ENCODE measurements at places on chromosomes 4 and X.
A peak's percentile ranks its signal among the peaks of the same experiment; 100 is the strongest.

DNA sequence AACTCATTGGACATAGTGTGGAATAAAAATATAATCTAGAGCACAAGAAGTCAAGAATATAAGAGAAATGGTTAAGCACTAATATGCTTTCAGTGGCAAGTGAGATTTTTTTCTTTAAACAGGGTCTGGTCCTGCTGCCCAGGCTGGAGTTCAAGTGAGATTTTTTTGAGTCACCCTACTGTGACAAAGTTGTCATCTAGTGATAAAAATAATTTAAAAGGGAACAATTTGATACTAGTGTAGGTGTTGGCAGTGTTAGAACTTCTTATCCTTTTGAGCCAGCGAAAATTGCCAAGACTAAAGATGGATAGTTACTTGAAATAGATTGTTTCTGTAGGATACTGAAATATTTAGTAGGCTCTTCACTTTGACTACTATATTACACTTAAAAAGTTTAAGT, 67.9 kb upstream of the TECRL start:
- DNase-seq = no peak

DNA sequence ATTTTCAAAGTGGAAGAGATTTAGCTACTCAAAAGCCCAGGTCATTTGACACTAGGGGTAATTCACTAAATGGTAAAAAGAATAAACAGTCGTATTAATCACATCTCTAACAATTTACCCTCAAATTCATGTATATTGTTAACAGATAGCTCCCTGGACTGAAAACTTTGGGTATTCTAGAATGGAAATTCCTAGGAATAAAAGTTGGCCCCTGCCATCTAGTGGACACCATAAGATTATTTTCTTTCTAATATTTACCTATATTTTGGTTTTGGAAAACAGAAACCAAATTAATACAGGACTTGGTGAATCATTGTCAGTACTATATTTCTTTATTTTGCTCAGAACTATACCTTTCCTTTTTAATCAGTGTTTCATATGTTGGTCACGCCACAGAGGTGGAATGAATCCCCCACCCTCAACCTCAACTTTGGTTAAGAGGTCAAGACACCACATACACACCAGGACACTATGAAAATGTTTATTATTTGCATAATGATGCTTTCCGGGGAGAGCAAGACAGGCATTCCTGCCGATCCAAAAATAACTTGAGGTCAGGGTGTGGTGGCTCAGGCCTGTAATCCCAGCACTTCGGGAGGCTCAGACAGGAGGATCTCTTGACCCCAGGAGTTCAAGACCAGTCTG, 96.2 kb upstream of the APOOL start:
- no peak for DNase-seq

- DNase-seq = no peak
Measured at GRCh38 chr4:118850488-118851173, 14.7 kb upstream of the SEC24D start.

DNA sequence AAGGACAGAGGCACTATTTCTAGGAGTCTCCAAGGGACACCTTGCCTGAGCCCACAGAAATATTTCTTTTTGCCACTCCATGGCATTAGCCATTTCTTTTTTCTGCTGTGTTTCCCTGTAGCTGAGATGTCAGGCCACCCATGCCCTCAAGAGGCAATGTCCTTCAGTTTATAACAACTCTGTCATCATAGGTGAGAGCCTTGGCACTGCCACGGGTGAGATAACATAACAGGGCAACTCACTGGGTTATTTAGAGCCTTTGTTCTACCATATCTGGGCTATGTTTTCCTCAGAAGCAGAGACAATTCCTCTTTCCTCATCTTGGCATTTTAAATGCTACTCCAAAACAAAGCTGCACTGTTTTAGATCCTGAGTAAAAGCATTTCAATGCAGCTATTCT, 99.9 kb upstream of the MAOA start:
- DNase-seq = no peak

- no peak for DNase-seq
Measured at GRCh38 chr4:184457535-184458249, 16.7 kb downstream of the IRF2 start.

DNA sequence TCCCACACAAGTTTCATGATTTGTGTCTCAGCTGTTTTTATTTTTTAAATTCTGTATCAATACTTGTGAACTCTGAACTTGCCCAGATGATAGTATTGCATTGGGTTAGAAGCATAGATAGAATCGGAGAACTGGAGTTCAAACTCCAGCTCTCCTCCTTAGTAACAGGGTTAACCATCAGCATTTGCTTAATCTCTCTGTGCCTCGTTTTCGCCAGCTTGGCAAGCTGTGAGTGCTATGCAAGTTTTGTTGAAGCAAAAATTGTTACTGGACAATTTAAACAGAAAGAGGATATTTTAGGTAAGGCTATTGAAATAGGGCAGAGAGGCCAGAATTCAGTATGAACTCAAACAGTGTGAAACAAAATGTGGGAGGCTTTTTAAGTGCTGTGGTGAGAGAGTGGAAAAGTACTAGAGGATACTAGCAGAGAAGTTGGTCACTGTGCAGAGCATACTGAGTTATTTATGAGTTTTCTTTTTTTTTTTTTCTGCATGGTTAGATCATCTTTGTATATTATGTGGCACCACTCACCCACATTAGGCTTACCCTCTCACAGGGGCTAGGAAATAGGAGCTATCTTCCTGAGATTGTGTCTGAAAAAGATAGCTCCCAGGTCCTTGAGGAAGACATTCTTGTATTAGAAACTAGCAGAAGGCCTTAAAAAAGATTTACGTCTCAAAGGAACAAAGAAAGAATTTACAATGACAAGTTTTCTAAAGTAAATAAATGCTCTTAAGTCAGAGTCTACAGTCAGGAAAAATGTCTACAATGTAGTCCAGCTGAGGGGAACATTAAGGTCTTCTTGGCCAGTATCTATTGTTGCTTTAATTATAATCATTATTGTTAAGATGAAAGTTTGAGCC, 1126.6 kb downstream of the FAT4 start:
- DNase-seq = no peak

- DNase-seq = no peak
Measured at GRCh38 chrX:130174045-130174704, 2.4 kb downstream of the RAB33A start.

DNA sequence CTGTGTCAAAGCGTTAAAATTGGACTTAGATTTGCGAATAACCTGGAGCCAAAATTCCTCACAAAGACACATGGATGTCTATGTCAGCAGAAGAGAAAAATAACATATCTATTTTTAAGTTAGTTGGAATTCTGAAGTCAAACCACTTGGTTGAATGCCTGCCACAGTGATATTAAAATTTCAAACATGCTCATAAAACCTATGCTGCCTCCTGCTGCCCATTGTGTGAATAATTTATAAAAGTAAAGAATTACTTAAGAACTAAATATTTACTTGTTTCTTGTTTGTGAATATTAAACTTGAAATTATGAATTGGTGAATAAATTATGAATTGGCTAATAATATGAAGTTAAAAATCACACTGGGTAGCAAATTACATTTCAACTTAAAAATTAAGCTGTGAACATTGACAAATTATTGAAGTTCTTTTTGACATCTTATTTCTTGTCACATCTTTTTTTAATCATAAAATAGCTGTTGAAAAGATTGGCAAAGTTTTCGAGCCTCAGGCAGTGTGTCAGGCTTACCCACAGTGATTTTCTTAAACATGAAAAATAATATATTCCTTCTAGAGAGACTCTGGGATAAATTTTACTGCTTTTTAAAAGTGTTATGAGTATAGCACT, 35.4 kb downstream of the FABP2 start:
- no peak for DNase-seq

DNA sequence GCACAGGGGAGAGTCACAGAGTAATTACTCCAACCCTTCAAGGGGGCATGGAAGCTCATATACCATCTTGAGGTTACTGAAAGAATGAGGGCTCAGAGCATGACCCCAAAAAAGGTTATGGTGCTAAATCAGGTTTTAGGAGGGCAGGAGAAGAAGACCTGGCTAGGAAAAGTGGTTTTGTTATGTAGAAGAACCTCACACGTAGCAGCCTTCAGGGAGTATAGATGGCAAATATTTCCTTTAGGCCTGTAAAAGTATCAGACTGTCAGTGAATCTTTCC, 102.0 kb upstream of the PDE5A start:
- DNase-seq = no peak

DNA sequence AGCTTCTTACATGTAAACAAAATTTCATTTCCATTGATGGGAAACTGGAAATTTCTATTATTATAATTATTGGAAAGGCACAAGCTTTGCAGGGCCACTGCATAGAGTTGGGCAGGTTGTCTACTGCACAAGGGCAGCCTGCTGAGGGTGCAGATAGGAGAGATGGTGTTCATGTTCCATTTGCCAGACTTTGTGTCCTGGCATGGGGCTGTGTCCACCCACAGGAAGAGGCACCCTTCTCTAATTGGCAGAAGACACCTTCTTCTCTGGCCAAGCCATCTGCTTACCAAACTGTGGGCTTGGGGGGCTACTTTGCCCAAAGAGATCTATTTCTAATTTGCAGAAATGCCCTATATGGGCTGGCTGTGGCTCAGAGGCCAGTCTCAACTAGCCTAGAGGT, 140.7 kb downstream of the GATB start:
- no peak for DNase-seq

DNA sequence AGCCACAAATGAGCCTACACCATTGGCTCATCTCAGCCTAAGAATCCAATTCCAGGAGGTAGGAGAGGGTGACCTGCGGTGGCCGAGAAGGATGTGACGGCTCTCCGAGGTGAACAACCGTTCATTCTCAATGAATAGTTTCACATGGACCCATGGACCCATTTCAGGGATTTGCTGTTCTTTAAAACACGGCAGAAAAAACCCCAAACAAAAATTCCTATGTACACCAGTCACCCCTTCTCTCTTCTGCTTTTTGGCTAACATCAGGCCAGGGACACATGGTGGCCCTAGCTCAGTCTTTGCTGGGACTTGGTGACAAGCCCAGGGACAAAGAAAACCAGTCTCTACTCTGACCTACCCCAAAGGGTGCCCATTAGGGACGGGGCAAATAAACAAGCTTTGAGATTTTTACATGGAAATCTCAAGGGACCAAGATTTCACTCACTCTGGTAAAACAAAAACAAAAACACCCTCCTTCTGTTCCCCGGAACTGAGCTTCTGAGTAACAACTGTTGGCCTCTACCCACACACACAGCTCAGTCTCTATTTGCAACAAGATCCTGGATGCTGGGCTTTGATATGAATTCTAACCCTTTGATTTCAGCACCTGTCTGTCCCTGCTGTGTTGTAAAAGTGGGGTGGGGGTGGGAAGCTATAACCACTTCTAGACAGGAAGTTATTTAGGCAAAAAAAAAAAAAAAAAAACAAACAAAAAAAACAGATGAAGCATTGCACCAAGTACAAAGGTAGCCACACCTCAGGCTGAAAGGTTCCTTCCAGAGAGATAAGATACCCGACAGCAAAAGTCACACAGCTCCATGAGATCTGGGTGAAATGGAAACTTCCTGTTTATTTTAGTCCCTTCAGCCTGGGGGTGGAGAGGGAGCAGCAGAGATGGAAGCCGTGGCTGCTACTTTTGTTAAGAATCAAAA, 49.0 kb downstream of the DDX3X start:
- no peak for DNase-seq

- no peak for DNase-seq
Measured at GRCh38 chr4:76600447-76600846, 165.4 kb downstream of the SHROOM3 start.

- DNase-seq = peak; percentile 17
Measured at GRCh38 chr4:13705521-13706041, 78.1 kb upstream of the BOD1L1 start.

GRCh38 chrX:24005028-24005427, 22.0 kb downstream of the KLHL15 start:
- DNase-seq = no peak

DNA sequence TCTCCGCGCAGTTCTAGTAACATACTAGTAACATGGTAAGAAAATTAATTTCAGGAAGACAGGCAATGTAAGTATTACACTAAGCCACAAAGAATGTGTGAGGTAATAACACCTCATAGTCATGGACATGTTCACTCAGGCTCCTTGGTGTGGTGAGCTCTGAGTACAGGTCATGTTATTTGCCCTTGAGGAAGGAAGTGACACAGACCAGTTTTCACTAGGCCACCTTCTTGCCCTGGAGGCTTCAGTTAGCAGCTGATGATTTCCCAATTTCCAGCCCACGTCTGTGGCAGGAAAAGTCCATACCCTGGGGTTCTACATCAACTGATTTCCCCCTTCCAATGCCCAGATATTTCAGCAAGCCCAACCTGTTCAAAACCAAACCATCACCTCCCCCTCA, 6.7 kb downstream of the APOO start:
- DNase-seq = no peak

GRCh38 chrX:45788315-45788714, 587.6 kb upstream of the DIPK2B start:
- DNase-seq = no peak

GRCh38 chr4:140049024-140049848, 104.7 kb downstream of the MAML3 start:
- peak; percentile 76 for DNase-seq

- DNase-seq = peak; percentile 27
Measured at GRCh38 chrX:15242899-15243555, 26.9 kb downstream of the ASB9 start.

- DNase-seq = peak; percentile 74
Measured at GRCh38 chr4:124212815-124213630, 499.5 kb downstream of the ANKRD50 start.

GRCh38 chr4:90219822-90220221, 92.6 kb downstream of the CCSER1 start:
- no peak for DNase-seq

DNA sequence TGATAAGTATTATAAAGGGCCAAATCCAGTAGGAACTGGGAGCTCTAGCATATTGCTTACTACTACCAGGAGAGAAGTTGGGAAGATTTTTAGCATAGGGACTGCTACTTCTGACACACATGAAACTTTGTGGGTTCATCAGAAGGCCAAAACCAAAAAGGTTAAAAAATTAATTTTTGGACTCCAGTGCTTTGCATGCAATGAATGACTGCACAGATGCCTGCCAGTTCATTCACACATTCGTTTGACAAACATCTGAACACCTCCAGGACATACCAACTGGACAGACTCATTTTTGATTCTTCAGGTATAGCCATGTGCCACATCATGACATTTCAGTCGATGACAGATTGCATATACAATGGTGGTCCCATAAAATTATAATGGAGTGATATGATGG, 79.8 kb downstream of the MID1IP1 start:
- no peak for DNase-seq

DNA sequence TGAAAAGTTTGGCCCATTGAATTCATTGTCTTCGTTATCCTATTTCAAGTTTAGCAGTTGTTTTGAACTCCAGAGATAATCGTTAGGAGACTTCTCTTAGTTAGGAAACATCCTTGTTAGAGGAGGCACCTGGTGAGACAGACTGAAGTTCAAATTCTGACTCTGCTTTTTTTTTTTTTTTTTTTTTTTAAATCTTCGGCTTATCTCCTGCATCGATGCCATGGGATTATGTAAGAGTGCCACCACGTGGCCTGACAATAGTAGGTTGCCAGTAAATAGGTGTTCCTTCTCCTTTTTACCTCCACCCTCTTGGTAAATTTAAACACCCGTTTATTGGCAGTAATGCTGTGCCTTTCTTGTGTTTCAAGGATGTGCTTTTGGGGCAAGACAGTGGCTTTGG, 149.3 kb downstream of the SOWAHB start:
- DNase-seq = no peak

- DNase-seq = no peak
Measured at GRCh38 chr4:94420356-94420755, 31.4 kb upstream of the PDLIM5 start.
